ENCODE measurements at places on chromosomes 2 and 18.
A peak's percentile ranks its signal among the peaks of the same experiment; 100 is the strongest.

GRCh38 chr2:191385416-191386160 lies 140.4 kb downstream of the MYO1B start:
- no peak for DNase-seq

DNA sequence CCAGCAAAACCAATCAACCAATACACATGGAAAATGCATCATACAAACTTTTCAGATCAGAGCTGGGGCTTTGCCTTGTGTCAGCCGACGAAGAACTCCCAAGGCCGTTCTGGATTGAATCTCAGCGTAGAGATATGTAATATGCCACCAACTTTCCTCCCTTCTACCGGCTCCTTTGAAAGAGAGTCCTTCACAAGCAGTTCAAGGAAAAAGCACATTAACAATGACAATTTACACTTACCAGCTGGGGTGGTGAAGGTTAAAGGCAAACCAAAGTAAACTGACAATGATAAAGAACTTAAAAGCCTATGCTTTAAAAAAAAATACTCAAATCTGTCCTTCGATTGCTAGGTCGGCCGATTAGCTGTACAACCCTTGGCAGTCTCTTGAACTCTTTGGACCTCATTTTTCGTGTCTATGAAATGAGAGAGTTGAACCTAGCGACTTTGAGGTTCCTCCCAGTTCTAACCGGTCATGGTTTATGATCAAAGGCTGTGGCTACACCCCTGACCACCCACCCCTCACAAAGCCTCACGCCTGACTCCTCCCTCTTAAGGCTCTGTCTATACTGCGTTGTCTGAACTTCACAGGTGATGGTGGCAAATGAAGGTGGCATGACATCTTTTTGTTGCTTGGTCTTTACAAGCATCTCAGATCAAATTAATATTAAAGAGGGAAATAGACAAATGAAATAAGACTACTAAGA lies 46.2 kb downstream of the BCL2 start:
- no peak for DNase-seq

DNA sequence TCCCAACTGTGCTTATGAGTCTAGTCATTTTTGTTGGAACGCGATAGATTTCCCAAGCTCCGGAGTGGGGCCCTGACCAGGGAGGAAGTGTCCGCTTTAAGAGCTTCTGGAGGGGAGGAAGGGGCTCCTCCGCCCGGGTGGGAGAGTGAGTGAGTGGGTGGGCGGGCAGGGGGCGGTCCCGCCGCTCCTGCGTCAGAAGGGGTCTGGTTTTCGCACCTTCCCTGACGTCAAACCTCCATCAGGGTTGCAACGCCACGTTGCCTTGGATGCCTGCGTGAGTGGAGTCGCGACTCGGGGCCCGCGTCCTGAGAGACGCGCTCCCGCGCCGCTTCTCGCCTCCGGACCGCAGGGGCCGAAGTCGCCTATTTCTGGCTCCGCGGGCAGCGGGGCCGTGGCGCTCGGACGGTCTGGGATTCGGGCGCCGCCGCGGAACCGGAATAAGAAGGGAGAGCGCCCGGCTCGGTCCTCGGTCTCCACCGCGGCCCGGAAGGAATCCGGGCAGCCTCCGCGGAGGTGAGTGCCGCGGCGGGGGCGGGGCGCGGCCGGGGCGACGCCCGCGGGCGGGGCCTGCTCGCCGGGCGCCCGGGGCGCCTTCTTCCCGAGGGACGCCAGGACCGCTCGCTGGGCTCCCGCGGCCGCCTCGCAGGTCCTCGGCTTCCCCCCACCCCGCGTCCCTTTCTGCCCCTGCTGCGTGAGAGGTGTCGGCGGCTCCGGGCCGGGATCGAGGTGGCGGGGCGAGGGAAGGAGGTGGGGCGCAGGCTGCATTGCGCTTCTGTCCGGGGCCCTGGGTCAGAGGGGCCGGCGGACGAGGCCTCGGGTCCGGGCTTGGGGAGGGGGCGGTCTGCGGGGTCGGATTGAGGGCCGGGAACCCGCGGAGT lies at the start of gene ZDBF2:
ZDBF2 (plus strand) TSS at position 230 of the 878 bp plus-strand sequence. CDS start 7,187 bp downstream, outside the sequence.
- peak; percentile 54 for DNase-seq

GRCh38 chr2:16161085-16161565 lies 220.8 kb downstream of the MYCN start:
- DNase-seq, result no peak

DNA sequence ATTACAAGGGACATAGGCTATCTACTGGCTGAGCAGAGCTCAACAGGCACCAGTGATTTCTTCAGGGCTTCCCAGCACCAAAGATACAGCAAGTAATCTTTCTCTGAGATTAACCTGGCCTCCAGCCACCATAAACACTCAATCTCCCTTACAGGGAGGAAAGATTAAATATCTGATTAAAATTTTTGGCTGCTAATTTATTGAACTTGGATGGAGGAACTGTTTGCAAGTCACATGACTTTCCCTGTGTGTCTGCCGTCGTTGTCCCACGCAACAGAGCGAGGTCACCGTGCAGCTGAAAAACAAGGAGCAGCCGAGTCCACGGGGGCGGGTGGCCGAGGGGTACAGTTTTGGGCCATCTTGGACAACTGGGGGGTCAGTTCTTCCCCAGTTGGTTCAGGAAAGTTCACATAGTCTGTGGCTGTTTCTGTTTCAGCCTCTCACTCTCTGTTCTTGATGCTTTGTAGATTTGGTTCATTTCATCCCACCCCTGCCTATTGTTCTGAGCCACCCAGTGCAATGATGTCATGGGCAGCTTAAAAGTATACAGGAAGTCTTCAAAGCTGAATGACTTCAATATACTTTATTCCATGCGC lies 186.8 kb upstream of the CTAGE1 start:
- no peak for DNase-seq
